ENCODE measurements at places on chromosomes 1 and 21.

DNA sequence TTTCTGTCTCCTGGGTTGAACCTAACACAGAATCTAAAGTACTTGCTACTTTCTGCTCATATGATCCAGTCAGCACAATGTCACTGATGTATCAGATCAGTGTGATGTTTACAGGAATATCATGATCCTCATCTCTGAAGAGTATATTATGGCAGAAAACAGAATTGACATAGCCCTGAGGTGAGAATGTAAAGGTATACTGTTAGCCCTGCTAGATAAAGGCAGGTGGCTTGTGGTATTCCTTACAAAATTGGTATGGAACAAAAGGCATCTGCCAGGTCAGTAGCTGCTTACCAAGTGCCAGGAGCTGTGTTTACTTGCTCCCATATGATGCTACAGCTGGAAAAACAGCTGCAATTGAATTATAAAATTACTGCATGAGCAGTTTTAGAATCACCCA lies 30.5 kb downstream of the AADACL4 start:
- DNase-seq: no peak

DNA sequence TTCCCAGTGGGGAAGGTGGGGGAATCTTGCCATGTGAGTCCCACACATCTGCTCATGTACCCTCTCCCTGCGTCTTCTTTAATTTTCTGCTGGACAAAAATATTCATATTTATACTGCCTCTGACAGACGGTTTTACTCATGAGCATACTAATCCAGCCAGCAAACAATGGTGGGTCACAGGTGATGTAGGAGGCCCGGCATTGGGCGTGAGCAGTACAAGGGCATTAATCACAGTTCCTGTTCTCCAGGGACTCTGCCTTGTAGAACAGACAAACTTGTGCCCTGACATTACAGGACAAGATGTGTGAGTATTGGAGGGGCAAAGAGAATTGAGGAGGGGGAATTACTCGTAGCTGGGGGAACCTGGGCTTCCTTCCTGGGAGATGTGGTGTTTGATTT lies 25.0 kb downstream of the MTARC1 start:
- DNase-seq: no peak

DNA sequence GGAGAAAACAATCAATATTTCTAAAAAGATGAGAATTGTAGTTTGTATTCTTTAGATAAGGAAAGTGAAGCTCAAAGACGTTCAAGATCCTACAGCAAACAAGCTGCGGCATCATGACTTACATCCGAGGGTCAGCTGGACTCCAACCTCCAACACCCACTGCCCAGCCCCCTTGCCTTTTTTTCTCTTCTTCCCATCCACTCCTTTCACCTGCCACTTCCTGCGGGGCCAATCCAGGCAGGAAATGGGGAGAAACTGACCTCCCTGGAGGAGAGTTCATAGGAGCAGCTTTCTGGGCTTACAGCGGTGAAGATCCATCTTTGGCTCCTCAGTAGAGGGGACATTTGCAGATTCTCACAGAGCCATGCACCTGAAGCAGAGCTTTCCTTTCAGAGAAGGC lies 361.5 kb downstream of the PTPRU start:
- DNase-seq: no peak

DNA sequence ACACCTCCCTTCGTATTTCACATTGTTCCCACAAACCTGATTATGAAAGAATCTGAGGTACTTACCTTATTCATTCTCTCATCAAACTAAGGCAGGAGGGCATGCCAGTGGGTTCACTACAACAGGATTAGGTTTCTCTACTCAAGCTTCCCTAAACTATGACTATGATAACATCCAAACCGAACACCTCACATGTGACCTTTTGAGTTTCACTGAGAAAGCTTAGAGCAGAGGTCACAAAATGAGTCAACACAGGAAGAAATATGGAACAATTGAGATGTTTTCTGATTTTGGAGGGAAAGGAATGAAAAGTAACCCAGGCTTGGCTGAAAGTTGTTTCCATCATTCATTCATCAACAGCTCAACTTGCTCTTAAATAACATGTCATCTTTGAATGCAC lies 24.1 kb downstream of the UBR4 start:
- DNase-seq: no peak

GRCh38 chr1:224438989-224439388 lies 4.4 kb upstream of the WDR26 start:
- DNase-seq: no peak

GRCh38 chr1:92443893-92444292 lies 42.8 kb downstream of the GFI1 start:
- DNase-seq: no peak

DNA sequence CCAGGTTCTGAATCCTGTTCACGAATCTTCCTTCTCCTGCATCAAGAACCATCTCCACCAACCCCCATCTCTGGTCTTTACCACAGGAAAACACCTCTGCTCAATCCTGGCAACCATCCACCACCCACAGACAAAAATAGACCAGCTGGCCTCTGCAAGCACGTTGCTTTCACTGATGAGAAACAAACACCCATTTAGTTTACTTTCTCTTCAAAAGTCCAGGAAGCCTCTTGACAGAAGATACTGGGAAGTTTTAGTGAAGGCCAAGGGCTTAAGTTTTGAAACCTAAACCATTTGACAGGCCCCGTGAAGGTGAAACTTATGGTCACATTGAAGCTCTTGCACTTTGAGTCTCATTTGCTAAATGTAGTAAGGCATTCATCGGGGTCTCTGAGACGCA lies 122.6 kb upstream of the PPP2R5A start:
- no peak for DNase-seq

GRCh38 chr1:1614204-1614953 lies 921 bp upstream of the MIB2 start:
- DNase-seq: peak; percentile 60

- DNase-seq: no peak
Measured at GRCh38 chr1:152130186-152130585, 14.9 kb upstream of the TCHH start.

DNA sequence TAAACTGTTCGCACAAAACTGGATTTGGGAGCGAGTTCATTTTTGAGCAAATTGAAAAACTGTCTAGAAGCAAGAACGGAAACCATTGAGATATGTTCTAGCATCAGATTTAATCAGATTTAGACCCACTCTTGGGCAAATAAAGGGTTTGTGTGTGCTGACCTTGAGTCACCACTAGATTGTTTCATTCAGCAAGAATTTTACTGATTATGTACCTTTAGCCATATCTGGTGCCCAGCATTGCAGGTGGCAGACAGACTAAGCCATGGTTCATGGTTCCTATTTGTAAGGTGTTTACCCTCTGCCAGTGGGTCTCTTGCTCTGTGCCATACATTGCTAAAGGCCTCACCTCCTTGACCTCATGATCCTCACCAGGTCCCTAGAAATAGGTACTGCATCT lies 1.4 kb downstream of the NUDC start:
- DNase-seq: no peak

DNA sequence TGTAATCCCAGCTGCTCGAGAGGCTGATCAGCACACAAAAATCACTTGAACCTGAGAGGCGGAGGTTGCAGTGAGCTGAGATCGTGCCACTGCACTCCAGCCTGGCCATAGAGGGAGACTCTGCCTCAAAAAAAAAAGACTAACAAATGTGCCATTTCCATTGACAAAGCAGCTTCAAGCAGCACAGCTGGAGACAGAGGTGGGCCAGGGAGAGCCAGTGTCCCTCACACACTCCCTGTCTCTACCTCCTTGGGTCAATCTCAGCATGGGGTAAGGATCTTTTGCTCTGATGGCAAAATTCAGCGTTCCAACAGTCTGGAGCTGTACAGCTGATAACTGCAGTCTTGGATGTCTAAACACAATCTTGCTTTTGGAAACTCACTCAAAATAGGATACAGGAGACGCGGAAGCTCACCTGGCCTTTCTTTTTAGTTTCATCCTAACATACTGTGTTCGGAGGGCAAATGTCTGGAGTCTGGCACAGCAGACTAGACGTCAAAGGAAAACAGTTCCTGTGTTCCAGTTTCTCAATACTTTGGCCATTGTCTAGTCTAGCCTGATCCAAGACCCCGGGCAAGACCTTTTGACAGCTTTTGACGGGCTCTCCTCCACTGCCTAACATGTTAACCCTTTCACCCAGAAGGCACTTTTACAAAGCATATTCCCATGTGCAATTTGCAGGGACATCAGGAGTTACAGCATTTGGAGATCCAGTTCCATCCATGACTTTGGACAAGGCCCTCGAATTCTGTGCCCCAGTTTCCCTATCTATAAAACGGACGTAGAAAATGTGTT lies 2.9 kb downstream of the RCC2 start:
- no peak for DNase-seq
